ENCODE measurements at places on chromosomes 13 and 19. TPM values are rescaled to one million over a fixed set of nuclear protein-coding genes. Genes with fewer than 3 reads are reported as not detected.

The MIER2 gene
- 10.2 TPM for total RNA-seq

DNA sequence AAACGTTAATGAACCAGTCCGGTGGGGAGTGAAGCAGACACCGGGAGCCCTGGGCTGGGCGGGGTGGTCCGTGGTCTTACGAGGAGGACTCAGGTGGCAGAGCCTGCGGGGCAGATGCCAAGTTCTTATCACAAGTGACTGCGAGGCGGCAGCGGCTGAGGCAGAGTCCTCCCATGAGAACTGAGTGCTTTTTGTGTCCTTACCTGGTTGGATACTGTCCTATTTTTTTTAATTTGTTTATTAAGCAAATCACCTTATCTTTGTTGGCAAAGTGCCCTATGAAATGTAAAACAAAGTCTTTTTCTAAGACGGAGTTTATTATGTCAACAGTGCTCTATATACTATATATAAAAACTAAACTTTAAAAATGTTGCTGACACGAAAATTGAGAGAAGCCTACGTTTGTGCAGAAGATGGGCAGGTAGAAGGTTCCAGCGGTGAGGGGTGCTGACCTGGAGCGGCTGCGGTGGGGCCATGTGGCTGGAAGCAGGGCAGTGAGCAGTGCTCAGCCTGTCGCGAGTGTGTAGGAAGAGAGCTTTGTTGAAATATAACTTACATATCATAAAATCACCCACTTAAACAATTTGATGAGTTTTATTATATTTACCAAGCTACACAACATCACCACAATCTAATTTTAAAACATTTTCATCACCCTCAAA is 82.2 kb downstream of the ATP11A start:
- peaks cover 30% of the 10 kb centered on the region for H3K4me1 ChIP-seq
- no peaks in the 10 kb centered on the region for H3K27me3 ChIP-seq
- DNase-seq, result no peak
- H3K36me3 ChIP-seq, result no peaks in the 10 kb centered on the region
- H3K4me3 ChIP-seq, result no peak overlapping the region
- no peak overlapping the region for H3K27ac ChIP-seq

GRCh38 chr13:73610799-73611592 is 523.2 kb downstream of the KLF12 start:
- peaks cover 9% of the 10 kb centered on the region for H3K4me1 ChIP-seq
- H3K36me3 ChIP-seq, result no peaks in the 10 kb centered on the region
- H3K27ac ChIP-seq, result no peak overlapping the region
- no peaks in the 10 kb centered on the region for H3K27me3 ChIP-seq
- no peak for DNase-seq

- no peak overlapping the region for H3K27ac ChIP-seq
- H3K4me1 ChIP-seq, result no peaks in the 10 kb centered on the region
- H3K4me3 ChIP-seq, result no peak overlapping the region
- peaks cover 5% of the 10 kb centered on the region for H3K36me3 ChIP-seq
- DNase-seq, result no peak
Measured at GRCh38 chr13:26348966-26349365, 95.0 kb downstream of the CDK8 start.

DNA sequence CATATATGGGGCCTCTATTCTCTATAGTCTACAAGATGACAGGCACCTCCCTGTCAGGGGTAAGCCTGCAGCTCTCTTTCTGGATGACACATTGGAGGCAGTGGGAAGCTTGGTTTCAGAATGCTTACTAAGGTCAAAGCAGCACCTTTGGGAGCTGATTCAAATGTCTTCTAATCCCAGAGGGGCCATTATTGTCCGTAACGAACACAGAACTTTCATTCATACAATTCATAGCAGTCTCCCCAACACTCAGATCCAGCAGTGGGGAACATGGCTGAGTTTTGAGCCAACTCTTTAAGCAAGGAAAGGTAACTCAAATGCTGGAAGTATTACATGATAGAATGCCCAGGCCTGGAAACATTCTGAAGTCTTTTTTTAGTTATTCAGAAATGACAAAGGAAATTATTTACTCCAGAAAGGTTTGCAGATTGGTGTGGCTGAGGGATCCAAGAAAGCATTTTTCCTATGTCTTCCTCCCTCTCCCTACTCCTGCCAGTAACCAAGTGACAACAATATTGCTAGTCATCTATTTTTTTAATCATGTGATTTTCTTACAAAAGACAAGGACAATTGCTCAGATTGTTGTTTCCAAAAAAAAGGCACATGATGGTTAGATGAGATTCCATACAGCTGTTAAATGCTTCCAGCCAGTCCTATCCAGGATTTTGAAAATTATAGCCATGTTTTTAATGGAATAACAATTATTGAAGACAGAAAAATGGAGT is 118.7 kb downstream of the FOXO1 start:
- no peak overlapping the region for H3K27ac ChIP-seq
- DNase-seq, result no peak
- no peaks in the 10 kb centered on the region for H3K36me3 ChIP-seq
- no peak overlapping the region for H3K4me3 ChIP-seq
- H3K4me1 ChIP-seq, result no peaks in the 10 kb centered on the region

The DAND5 gene
- 0.32 TPM for total RNA-seq

DNA sequence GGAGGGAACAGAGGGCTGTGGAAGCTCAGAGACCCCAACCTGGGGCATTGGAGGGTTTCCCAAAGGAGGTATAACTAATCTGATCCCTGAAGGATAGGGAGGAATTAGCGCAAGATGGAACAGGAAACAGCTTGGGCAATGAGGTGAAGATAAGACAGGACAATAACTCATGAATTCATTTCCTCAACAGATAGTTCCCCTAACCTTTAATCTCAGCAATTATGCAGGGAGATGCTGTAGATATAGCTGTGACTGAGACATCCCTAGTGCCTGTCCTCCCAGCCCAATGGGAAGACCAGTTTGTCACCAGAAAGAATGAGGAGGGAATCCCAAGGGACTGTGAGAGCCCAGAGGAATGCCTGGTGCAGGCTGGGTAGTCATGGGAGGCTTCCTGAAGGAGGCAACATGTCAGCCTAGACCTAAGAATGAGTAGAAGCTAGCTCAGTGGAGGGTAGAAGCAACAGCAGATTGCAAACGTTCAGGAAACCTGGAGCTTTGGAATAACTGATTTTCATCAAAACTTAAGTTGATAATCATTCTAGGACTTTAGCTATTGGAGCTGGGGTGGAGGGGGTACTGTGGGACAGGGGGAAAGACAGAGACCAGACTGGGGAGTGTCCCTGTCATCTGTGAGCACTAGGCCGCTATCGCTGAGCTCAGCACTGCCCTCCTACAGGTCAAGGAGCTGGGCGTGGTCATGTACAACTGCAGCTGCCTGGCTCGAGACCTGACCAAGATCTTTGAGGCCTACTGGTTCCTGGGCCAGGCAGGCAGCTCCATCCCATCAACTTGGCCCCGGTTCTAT is 18.8 kb downstream of the HIPK4 start:
- no peak overlapping the region for H3K27ac ChIP-seq
- no peaks in the 10 kb centered on the region for H3K27me3 ChIP-seq
- no peaks in the 10 kb centered on the region for H3K4me1 ChIP-seq
- no peaks in the 10 kb centered on the region for H3K36me3 ChIP-seq
- no peak overlapping the region for H3K4me3 ChIP-seq
- DNase-seq, result no peak

The CLC gene
- not detected for total RNA-seq

The HIPK4 gene
- total RNA-seq, result not detected

The HSPB6 gene
- 185 TPM for total RNA-seq

The FFAR1 gene
- total RNA-seq, result 0.32 TPM

- no peak overlapping the region for H3K27ac ChIP-seq
- H3K4me1 ChIP-seq, result no peaks in the 10 kb centered on the region
- H3K4me3 ChIP-seq, result no peak overlapping the region
- H3K27me3 ChIP-seq, result no peaks in the 10 kb centered on the region
- DNase-seq, result no peak
Measured at GRCh38 chr19:28609091-28609755, 603.7 kb downstream of the UQCRFS1 start.

- no peak overlapping the region for H3K27ac ChIP-seq
- DNase-seq, result no peak
- peaks cover 7% of the 10 kb centered on the region for H3K4me1 ChIP-seq
- no peaks in the 10 kb centered on the region for H3K36me3 ChIP-seq
- H3K27me3 ChIP-seq, result no peaks in the 10 kb centered on the region
Measured at GRCh38 chr13:110272651-110273050, 34.3 kb downstream of the COL4A1 start.

DNA sequence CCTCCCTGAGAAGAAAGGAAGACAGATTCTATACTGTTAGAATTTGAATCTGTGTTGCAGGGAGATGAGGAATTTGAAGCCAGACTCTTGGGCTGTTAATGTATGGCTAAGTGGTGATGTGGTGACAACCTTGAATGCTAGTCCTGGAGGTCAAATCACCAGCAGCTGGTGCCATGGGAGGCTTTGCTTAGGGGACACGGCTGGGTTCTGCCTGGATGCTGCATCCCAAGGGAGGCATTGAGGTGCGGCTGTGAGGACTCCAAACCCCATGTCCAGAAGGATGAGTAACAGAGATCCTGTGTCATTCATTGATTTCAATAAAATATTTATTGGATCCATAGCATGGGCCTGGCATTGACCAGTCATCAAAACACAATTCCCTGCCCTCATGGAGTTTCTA is 42.3 kb downstream of the RFX2 start:
- H3K4me1 ChIP-seq, result peaks cover 34% of the 10 kb centered on the region
- no peak overlapping the region for H3K4me3 ChIP-seq
- peak; percentile 6 for DNase-seq
- peak overlapping the region; percentile 93 for H3K27ac ChIP-seq
- no peaks in the 10 kb centered on the region for H3K36me3 ChIP-seq
- H3K27me3 ChIP-seq, result no peaks in the 10 kb centered on the region

DNA sequence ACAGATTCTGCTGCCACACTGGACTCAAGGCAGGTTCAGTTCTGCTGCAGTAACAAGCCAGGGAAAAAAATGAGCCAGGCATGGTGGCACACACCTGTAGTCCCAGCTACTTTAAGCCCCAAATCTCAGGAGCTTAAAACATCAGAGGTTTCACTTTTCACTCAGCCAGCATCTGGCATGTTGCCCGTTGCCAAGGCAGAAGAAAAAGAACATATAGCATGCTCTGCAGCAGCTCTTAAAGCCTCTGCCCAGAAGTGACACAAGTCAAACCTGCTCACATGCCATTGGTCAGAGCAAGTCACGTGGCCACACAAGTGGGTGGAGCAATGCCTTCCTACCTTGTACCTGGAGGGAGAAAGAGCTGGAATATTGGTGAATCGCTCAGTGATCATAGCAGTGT is 14.7 kb upstream of the ADGRE5 start:
- H3K27me3 ChIP-seq, result no peaks in the 10 kb centered on the region
- H3K4me1 ChIP-seq, result peaks cover 17% of the 10 kb centered on the region
- no peak overlapping the region for H3K4me3 ChIP-seq
- DNase-seq, result peak; percentile 95
- no peaks in the 10 kb centered on the region for H3K36me3 ChIP-seq

The GAPDHS gene
- total RNA-seq, result not detected

DNA sequence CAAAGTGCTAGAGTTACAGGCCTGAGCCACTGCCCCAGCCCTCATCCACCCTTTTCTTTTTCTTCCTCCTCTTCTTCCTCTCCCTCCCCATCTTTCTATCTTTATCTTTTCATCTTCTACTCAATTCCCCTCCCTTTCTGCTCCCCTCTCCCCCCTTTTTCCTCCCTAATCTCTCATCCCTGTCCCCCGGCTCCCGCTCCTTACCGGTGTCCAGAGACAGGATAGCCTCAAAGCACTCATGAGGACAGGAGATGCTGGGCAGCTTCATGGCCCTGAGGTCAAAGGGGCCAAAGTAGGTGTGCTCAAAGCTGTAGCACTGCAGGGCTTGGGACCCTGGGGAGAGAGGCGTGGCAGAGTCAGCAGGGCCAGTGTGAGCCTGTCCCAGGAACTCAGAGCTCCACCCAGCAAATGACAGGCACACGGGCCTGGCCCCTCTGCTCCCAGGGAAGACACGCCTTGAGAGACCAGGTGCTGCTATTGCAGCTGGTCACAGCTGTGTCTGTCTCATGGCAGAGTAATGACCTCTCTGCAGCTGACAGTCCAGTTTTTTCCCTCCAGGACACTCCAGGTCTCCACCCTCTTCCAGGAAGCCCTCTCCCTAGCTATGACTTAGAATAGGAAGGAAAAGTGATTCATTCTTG is 2.6 kb downstream of the LYPD5 start:
- H3K4me1 ChIP-seq, result peaks cover 14% of the 10 kb centered on the region
- no peaks in the 10 kb centered on the region for H3K36me3 ChIP-seq
- H3K27me3 ChIP-seq, result no peaks in the 10 kb centered on the region
- DNase-seq, result peak; percentile 60
- peak overlapping the region; percentile 34 for H3K27ac ChIP-seq

The KLK10 gene
- total RNA-seq, result 1.3 TPM

DNA sequence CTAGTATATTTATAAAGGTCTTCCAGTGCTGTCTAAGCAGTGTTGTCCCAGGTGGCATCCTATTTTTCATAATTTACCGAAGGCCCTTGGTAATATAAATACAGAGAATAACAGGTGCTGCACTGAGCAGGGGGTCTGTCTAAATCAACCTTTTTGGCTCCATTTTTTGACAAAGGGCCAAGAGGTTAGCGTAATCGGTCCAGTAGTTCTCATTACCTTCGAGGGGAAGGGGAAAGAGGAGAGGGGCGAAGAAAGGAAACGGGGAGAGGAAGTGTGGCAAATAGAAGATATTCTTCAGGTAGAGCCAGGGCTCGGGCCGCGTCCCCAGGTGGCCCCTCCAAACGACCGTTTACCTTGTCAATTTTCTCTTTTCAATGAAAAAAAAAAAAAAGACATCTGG is 749 bp upstream of the PAN3 start:
- DNase-seq, result no peak
- H3K27ac ChIP-seq, result peak overlapping the region; percentile 100
- no peaks in the 10 kb centered on the region for H3K36me3 ChIP-seq
- H3K4me1 ChIP-seq, result peaks cover 18% of the 10 kb centered on the region
- no peaks in the 10 kb centered on the region for H3K27me3 ChIP-seq

DNA sequence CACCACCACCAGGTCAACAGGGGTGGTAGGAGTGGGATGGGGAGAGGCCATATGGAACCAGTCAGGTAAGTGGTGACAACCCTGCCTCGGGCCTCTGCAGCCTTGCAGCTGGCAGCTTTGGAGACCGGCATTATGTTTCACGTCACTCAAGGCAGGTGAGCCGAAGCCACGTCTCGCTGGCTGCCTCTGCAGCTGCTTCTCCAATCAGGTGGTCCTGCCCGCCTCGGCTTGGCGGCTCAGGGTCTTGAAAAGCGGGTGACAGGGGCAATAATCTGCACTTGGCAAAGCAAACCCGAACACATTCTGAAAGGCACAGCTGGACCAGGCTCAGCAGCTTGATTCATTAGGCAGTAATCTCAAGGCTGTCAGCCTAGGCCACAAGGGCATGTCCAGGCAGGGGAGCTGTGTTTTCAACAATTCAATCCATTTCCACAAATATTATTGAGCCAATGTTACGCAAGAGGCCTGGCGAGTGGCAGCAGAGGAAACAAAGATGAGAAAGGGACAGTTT is 77.4 kb upstream of the PCDH8 start:
- H3K36me3 ChIP-seq, result no peaks in the 10 kb centered on the region
- no peak for DNase-seq
- H3K4me3 ChIP-seq, result no peak overlapping the region
- H3K27me3 ChIP-seq, result no peaks in the 10 kb centered on the region

The PNMA8A gene
- total RNA-seq, result 0.20 TPM

DNA sequence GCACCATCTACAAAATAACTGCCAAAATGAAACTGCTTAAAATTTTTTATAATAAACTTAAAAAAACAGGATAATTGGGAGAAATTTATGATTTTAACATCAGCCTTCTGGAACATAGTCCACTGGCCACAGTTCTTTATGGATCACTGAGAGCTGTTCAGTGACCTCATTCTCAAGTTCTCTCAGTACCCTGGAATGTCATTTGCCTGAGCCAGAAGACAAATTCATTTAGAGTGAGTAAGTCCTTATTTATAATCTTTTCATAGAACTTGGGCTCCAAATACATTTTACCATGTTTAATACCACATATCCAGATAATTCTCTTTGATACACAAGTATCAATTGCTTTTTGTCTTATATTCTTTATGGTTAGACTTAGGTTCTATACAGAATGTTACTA is 87.6 kb downstream of the CAB39L start:
- peak overlapping the region; percentile 66 for H3K27ac ChIP-seq
- H3K4me1 ChIP-seq, result no peaks in the 10 kb centered on the region
- H3K27me3 ChIP-seq, result no peaks in the 10 kb centered on the region
- no peak overlapping the region for H3K4me3 ChIP-seq
- no peak for DNase-seq
